ENCODE measurements at places on chromosomes 6 and 20.

GRCh38 chr6:109714166-109714565 lies 23.1 kb downstream of the FIG4 start:
- no peak for DNase-seq

GRCh38 chr6:28380381-28380780 lies 19.2 kb downstream of the ZSCAN12 start:
- DNase-seq = no peak

GRCh38 chr6:88403486-88403885 lies 237.3 kb upstream of the CNR1 start:
- DNase-seq = no peak

GRCh38 chr6:43616725-43617472 lies 12.2 kb downstream of the GTPBP2 start:
- DNase-seq = no peak

Data from CD4-positive, alpha-beta T cell treated with Interleukin-2 at 100 ng/mL for 4 hours (primary cell).